ENCODE measurements at places on chromosomes 6 and 20. TPM values are rescaled to one million over a fixed set of nuclear protein-coding genes. Genes with fewer than 3 reads are reported as not detected.

The ZSCAN31 gene
- 0.97 TPM for total RNA-seq

The UBE2C gene
- 0.61 TPM for total RNA-seq

The MUCL3 gene
- total RNA-seq: not detected

DNA sequence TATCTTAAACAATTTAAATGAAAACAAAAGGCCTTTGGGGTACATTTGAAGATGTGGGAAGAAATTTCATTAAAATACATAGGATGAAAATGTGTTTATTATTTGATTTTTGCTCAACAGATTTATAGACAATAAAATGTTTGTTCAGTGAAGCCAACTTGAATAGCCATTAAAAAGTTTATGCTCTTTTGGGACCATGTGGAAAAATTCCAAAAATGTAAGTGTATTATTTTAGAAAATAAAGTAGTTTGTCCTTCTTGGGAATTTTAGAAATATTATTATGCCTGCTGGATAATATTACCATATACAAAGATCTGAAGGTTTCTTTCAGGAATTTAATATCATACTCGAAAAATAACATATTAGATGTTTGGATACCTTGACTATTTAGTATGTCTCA is 131.3 kb downstream of the EPM2A start:
- no peak for DNase-seq

- no peak for DNase-seq
Measured at GRCh38 chr20:54710341-54710740, 234.9 kb downstream of the DOK5 start.

DNA sequence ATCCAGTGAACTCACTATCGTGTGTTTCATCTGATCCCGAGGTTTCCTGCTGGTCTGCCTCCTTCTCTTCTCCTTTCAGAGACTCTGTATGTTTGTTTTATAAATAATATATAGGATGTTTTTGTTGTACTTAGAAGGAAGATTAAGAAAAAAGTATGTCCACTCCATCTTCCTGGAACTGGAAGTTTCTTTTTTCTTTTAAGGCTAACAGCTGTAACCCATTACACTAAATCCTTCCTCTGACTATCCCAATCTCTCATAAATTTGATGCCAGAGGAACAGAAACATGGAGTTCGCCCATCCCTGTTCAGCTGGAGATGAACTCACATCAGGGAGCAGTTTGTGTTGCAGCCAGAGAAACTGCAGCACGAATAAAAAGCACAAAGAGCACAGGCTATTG is 20.7 kb downstream of the RIPK1 start:
- no peak for DNase-seq

Measured in CD4-positive, alpha-beta memory T cell (primary cell).